ENCODE measurements at places on chromosomes 16 and 17. TPM values are rescaled to one million over a fixed set of nuclear protein-coding genes. Genes with fewer than 3 reads are reported as not detected.

Gene ABCC3
- total RNA-seq, result 128 TPM

Gene PYY
- total RNA-seq, result not detected

Gene PIMREG
- 41.2 TPM for total RNA-seq

Gene WIPF2
- total RNA-seq, result 45.9 TPM

Gene CHST6
- total RNA-seq, result 0.05 TPM

Gene SOCS1
- total RNA-seq, result 4.8 TPM

Gene EFCAB5
- total RNA-seq, result 0.39 TPM

Gene MYH8
- not detected for total RNA-seq

Gene CIITA
- total RNA-seq, result 0.41 TPM

Gene FN3KRP
- 41.0 TPM for total RNA-seq

Gene TPPP3
- 0.95 TPM for total RNA-seq

Gene TMEM88
- 1.6 TPM for total RNA-seq

Gene CACNG5
- total RNA-seq, result 0.21 TPM

Gene TPSG1
- total RNA-seq, result 4.6 TPM

Gene ARSG
- total RNA-seq, result 2.3 TPM

Gene NUPR1
- 79.7 TPM for total RNA-seq

Gene TNP2
- total RNA-seq, result not detected

Gene ABCC6
- 2.9 TPM for total RNA-seq

Gene VAT1L
- total RNA-seq, result not detected

Gene KCNAB3
- total RNA-seq, result 3.5 TPM

Gene MYCBPAP
- total RNA-seq, result 2.2 TPM

Gene FOXL1
- total RNA-seq, result 9.3 TPM

Gene CMTM2
- not detected for total RNA-seq

Gene CCDC200
- not detected for total RNA-seq

Gene YBX2
- 54.9 TPM for total RNA-seq

Gene CD300LD
- total RNA-seq, result not detected

Gene KRT31
- not detected for total RNA-seq

Gene CCL17
- total RNA-seq, result not detected

Gene SLC6A2
- 0.10 TPM for total RNA-seq

Gene TMC8
- total RNA-seq, result 1.4 TPM

Gene PPP4C
- 186 TPM for total RNA-seq

Gene CRYM
- total RNA-seq, result 0.41 TPM

Gene MPV17L
- total RNA-seq, result 10.4 TPM

Gene NOS2
- 0.08 TPM for total RNA-seq

Data from Panc1 (cell line).